ENCODE measurements at places on chromosomes 11 and 22.

GRCh38 chr11:65744699-65745042 is 24.1 kb upstream of the RNASEH2C start:
- DNase-seq = no peak

GRCh38 chr11:82225930-82226329 is 507.7 kb downstream of the FAM181B start:
- DNase-seq = no peak

GRCh38 chr11:73281201-73281741 is 9.1 kb downstream of the P2RY6 start:
- no peak for DNase-seq

GRCh38 chr11:80722629-80723028 is 1281.8 kb upstream of the TENM4 start:
- no peak for DNase-seq

GRCh38 chr22:32119568-32120235 is 39.4 kb downstream of the C22orf42 start:
- no peak for DNase-seq

Measured in HuH-7.5 (cell line).